CD4-positive, alpha-beta T cell treated with Interleukin-1 beta for 1 hour (primary cell): ENCODE measurements at places on chromosomes 2 and 18.

- no peak for DNase-seq
Measured at GRCh38 chr2:144201126-144201525, 318.8 kb downstream of the ZEB2 start.

DNA sequence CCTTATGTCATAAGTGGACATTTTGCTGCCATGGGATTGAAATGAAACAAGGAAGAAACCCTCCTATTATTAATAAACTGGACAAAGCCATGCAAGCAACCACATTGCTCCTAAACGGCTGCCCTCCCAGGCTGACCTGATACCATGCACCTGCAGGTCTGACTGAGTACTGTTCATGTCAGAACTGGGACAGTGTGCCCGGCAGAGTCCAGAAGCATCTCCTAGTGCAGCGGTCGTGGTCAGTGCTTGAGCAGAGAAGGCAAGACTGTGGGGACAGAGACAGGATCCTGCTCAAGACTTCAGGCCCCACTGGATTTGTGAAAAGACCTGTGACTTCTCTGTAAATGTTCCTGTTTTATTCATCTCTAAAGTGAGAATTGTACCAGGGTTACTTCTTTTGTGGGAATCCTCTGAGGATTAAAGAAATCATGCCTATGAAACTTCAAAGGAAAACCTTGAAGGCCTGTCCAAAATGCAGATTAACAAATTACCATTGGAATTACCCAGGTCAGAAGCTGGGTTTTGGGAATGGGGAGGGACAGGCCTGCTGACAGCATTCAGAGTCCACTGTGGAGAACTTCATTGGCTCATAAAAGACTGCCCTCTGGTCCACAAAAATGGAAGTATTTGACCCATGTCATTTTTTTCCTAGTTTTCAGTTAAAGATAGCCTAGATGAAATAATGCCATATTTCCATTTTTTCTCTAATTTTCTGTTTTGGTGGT lies 13.9 kb downstream of the RNF144A start:
- DNase-seq, result no peak

DNA sequence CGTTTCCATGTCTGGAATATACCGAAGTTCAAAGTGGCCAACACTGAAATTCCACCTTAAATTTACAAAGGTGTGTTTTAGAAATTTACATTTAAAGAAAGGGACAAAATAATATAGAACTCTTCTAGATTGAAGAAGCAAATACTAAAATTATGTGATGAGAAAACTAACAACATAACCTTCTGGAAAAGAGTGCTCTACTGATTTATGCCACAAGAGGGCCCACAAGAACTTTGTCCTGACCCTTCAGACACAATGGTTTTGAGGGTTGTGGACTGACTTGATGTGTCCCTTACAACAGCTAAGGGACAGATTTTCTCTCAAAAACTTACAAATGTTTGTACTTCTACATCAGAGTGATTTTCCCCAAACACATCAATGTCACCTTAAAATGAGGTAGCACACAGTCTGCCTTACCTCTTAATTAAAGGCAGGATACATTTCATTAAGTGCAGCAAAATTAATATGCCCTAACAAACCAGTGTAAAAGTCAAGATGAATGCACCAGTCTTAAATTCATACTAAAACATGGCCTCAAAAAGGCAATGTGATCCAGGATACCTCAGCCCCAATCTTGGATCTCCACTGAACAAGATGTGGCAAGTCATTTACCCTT lies 36.2 kb downstream of the EIF2AK3 start:
- DNase-seq, result peak; percentile 65

GRCh38 chr2:28136556-28136955 lies 246.0 kb downstream of the BABAM2 start:
- DNase-seq, result no peak

GRCh38 chr2:99572373-99573164 lies 82.8 kb upstream of the REV1 start:
- no peak for DNase-seq

DNA sequence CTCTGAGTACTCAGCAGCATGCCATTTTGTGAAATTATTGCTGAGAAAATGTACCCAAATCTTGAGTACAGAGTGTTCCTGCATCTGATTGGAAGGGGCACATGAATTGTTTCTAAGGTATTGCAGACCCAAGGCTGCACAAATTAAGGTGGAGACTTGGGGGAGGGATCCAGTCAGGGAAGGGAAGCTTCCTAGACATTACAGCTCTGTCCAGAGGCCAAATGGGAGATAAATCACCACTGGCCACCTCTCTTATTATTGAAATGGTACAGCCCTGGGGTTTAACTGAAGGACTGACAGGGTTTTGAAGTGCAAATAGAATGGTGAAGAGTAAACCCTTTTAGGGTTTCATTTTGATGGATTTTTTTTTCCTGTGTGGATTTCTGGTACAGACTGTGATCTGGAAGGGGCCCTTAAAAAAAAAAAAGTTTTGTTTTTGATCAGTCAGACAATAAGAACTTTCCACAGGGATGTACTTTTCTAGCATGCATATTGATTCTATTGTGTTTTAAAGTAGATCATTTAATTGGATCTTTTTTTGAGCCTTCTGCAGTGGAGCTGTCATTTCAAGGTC lies 119.4 kb downstream of the GREB1L start:
- no peak for DNase-seq

- DNase-seq, result no peak
Measured at GRCh38 chr2:233865838-233866237, 2.3 kb downstream of the MSL3B start.

DNA sequence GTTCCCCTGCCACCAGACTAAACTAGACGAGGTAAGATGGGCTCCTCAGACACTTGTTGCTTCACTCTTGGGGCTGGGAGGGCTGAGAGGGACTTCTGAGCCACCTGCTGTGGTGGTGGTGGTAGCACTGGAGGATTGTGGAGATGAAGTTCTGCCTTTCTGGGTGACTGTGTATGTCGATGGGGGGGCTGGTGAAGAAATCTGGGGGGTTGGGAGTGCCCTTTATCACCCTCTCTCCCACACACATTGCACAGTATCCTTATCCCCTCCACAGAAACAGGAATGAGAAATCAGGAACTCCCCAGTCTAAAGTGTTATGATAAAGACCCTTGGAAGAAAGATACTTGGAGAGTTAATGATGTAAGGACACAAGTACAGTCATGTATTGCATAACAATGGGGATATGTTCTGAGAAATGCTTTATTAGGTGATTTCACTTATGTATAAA lies 38.5 kb downstream of the HK2 start:
- DNase-seq, result no peak

DNA sequence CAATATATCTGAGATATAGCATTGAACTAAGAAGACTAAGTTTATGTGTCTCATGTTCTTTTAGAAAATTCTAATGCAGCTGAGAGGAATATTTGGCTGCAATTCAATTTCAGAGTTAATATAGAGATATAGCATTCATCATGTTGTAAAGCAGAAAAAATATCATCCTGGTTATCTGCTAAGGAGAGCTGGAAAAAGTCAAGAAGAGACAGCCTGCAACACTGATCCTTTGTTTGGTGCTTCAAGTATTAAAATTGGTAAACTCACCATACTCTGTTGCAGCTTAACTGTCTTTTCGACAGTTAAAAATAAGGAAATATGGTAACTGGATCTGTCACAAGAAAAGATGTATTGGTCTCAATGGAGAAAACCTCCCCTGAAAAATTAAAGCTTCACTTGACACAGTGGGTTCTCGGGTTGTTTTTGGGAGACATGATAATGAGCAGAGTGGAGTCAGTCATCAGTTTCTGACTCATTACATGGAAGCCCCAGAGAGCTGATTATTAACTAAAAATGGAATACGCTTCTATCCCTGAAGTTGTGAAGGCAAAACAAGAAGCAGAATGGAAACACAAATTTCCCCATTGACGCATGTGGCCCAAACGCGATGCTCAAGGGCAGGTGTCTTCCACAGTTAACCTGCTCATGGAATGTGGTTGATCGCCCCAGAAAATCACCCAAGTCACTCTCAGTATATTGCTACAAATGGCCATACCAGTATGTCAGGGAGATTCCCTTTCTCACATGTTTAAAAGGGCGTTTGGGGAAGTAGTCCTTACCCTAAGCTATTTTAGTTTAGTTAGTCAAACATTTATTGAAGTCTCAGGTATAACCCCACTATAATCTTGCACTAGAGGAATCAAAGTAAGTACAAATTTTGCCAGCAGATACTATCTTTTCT lies 8.2 kb downstream of the BCL2 start:
- DNase-seq, result no peak

DNA sequence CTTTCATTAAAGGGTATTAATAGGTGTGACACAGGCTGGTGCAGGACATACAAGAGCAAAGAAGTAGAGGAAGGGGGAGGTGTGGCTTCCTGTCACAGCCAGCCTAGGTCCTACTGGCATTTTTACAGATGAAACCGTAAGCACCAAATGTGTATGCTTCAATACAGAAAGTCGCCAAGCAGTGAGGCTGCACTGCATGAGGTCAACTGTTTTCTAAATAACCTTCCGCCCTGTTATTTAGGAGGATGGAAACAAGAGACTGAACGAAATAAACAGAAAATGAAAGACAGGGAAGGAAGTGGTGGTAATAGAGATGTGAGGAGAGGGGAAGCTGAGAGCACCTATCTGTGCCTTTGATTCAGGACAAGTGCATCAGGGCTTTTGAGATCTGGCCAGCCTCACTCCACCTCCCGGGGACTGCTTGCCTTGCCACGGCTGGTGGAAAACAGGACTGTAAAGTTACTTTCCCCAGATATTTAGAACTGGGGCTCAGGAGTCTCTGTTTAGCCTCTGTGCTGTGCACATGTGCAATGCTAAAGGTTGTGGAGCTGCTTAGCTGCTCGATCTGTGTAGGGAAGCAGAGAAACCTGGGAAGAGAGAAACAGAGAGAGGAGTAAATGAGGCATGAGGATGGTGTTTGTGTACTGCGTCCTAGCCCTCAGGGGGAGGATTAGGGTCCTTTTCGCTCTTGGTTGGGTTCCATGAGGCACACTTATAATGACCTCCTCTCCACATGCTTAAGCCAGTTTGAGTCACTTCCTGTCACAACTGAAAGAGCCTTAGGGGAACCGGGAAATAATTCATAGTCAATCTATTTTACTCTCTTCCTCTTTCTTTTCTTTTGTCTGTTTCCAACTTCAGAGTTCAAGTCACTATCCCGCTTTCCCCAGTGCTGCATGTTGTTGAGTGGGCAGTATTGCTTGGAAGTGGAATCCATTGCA lies 62.3 kb upstream of the BOD1L2 start:
- no peak for DNase-seq

- DNase-seq, result no peak
Measured at GRCh38 chr2:51620796-51621195, 588.9 kb upstream of the NRXN1 start.

GRCh38 chr2:201929281-201930026 lies 104.2 kb upstream of the FZD7 start:
- no peak for DNase-seq

- no peak for DNase-seq
Measured at GRCh38 chr2:41771710-41772109, 276.1 kb upstream of the PKDCC start.

GRCh38 chr18:27983780-27984179 lies 193.2 kb downstream of the CDH2 start:
- DNase-seq, result no peak
